Heart right ventricle (tissue), 16 donors: ENCODE measurements at places on chromosomes 12 and 14.

GRCh38 chr12:32893043-32893442 lies 3.5 kb downstream of the PKP2 start:
- DNase-seq, result no peak

- no peak for DNase-seq
These were observed 30.3 kb downstream of the EEA1 start for GRCh38 chr12:92898755-92899154.

- no peak for DNase-seq
These were observed 20.4 kb downstream of the VWF start for GRCh38 chr12:6104027-6104426.

DNA sequence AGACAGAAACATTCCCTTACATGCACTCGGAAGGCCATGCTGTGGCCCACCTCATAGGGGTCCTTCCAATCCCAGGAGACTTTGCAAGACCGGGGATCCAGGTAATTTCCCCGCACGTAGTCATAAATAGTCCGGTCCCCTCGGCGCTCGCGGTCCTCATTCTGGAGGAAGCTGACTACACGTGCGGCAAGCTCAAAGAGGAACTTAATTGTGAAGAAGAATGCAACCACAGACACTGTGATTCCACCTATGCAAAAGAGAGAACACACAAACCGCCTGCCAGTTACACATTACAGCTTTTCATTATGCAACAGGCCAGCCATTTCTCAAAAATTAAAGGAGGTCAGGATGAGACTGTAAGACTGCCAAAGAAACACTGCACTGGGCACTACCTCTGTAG lies 28.4 kb downstream of the AREL1 start:
- no peak for DNase-seq

DNA sequence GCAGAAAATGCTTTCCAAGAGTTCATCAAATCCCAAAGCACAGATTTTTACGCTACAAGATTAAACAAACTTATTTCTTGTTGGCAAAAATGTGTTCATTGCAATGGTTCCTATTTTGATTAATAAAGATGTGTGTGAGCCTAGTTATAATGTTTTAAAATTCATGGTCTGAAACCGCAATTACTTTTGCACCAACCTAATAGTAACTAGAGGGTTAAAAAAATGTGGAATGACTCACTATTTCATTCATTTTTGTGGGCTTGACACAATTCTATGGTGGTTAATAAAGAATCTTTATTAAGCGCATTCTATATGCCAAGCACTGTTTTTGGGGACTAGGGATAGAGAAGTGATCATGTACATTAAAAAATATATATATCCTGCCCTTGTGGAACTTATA lies 38.6 kb upstream of the METAP2 start:
- DNase-seq, result no peak

- DNase-seq, result no peak
These were observed 8.1 kb downstream of the KRT18 start for GRCh38 chr12:52956987-52957386.

- DNase-seq, result no peak
These were observed 131.2 kb downstream of the NUBPL start for GRCh38 chr14:31692376-31692781.

- no peak for DNase-seq
These were observed 22.8 kb downstream of the ATF1 start for GRCh38 chr12:50786498-50787231.

GRCh38 chr12:54161481-54162437 lies 27.0 kb downstream of the SMUG1 start:
- DNase-seq, result no peak

- no peak for DNase-seq
These were observed 201.2 kb downstream of the ANO4 start for GRCh38 chr12:100995771-100996170.

GRCh38 chr12:114935658-114936057 lies 251.7 kb upstream of the TBX3 start:
- DNase-seq, result no peak

- no peak for DNase-seq
These were observed 38.9 kb downstream of the NELL2 start for GRCh38 chr12:44837114-44837755.

DNA sequence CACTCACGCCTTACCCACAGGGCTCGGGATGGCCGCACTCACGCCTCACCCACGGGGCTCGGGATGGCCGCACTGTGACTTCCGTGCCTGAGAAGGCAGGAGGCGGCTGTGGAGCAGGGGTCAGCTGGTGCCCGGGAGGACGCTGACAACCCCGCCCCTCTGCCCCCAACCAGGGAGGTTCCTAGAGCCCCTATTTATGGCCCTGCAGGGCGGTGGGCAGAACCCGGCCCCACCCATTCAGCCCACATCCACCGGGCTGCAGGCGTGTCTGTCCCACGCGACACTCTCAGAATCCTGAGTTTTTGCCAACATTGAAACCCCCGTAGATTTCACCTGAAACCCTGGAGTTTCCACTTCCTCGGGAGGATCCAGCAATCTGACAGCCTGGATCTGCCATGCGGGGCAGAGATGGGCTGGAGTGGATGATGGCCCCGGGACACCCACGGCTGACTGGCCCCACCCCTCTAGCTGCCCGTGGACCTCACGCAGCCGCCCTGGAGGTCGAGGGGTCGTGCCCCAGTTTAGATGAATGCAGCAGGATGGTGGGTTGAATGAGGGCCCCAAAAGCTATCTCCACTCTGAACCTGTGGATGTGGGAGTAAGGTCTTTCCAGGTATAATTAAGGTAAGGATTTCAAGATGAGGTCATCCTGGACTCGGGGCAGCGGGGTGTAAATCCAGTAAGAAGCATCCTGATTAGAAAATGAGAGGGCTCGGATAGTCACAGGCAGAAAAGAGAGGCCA lies 20.4 kb downstream of the GALNT9 start:
- DNase-seq, result no peak

GRCh38 chr14:75614179-75614578 lies 35.8 kb downstream of the FLVCR2 start:
- no peak for DNase-seq

- no peak for DNase-seq
These were observed 86.2 kb upstream of the MYL2 start for GRCh38 chr12:111006621-111007020.

- no peak for DNase-seq
These were observed 8.5 kb upstream of the SERPINA12 start for GRCh38 chr14:94517641-94518257.

DNA sequence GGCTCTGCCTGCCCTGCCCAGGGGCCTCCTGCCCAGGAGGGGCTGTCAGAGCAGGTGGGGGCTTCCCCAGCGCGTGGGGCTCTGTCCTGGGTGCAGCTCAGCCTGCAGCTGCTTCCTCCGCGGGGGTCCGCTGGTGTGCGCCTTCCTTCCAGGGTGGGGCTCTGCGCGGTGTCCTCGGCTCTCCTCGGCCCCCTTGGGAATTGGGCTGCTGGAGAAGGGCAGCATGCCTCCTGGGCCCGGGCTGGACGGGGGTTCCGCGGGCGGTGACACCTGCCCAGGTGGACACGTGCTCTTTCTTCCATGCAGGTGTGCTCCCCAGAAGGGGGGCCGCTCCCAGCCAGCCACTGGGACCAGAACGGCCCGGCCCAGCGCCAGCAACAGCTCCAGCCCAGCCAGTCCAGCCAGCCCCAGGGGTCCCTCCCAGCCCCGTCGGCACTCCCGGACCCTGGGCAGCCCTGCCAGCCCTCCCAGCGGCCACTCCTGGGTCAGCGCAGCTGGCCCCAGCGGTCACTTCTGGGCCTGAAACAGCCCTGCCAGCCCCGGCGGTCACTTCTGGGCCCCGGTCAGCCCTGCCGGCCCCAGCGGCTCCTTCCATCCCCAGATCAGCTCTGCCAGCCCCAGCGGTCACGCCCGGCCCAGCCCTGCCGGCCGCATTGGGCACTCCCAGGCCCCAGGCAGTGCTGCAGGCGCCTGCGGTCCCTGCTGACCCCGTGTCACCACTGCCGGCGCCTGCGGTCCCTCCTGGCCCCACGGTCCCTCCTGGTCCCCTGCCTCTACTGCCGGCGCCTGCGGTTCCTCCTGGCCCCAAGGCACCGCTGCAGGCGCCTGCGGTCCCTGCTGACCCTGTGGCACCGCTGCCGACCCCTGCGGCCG lies 19.1 kb downstream of the FBRSL1 start:
- no peak for DNase-seq

- DNase-seq, result no peak
These were observed 176.8 kb downstream of the KIF26A start for GRCh38 chr14:104315169-104315568.

- DNase-seq, result no peak
These were observed 109.2 kb downstream of the EFCAB11 start for GRCh38 chr14:89845346-89845745.
